Substantia nigra (tissue), 51 donors: ENCODE measurements at places on chromosomes 5 and 9.

- no peak for DNase-seq
Measured at GRCh38 chr9:71975833-71976232, 64.4 kb downstream of the C9orf85 start.

GRCh38 chr5:76710991-76711390 is 4.9 kb upstream of the F2R start:
- no peak for DNase-seq

GRCh38 chr5:113293975-113294310 is 140.8 kb downstream of the TSSK1B start:
- no peak for DNase-seq

DNA sequence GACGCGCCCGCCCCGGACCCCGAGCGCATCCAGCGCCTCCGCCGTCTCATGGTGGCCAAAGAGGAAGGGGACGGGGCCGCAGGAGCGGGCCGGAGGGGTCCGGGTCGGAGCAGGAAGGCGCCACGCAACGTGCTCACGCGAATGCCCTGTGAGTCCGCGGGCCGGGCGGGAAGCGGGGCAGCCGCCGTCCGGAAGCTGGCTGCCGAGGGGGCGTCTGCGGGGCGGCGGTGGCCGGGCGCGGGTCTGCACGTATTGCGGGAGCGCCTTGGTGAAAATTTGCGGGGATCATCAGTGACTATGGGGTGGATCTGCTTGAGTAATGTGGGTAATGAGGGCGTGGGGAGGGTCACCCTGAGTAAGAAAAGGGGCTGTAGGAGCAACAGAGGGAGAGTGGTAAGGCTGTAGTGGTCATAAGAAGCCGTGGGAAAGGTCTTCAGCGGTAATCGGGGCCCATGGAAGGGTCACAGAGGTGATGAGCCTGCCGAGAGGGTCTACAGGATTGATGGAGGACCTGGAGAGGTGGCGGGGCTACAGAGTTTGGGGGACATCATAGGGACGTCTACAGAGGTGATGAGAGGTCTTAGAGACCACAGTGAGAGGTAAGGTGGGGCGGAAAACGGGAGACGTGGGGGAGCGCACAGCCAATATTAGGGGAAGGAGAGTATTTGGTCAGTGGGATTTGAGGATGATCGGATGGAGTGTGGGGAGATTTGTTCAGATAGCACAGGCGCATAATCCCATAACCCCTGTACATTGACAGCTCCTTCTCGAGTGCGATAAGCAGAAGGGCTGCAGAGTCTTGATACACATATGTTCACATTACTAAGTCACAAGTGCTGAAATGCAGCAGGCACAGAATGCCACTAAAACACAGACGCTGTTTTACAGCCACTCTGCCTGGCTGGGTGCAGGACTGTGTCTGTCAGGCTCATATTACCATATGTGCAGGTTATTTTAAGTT is 819 bp downstream of the LSM11 start:
- DNase-seq: no peak

GRCh38 chr9:92119586-92119985 is 4.4 kb upstream of the SPTLC1 start:
- DNase-seq: no peak

- DNase-seq: no peak
Measured at GRCh38 chr5:16992006-16992405, 55.9 kb upstream of the MYO10 start.

DNA sequence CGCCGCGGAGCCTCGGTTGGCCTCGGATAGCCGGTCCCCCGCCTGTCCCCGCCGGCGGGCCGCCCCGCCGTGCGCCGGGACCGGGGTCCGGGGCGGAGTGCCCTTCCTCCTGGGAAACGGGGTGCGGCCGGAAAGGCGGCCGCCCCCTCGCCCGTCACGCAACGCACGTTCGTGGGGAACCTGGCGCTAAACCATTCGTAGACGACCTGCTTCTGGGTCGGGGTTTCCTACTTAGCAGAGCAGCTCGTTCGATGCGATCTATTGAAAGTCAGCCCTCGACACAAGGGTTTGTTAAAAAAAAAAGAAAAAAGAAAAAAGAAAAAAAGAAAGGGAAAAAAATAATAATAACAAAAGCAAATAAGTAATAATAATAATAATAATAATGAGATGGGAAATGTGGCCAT is 112.8 kb downstream of the GCNT1 start:
- no peak for DNase-seq

- no peak for DNase-seq
Measured at GRCh38 chr9:32989660-32990059, 11.8 kb downstream of the APTX start.

DNA sequence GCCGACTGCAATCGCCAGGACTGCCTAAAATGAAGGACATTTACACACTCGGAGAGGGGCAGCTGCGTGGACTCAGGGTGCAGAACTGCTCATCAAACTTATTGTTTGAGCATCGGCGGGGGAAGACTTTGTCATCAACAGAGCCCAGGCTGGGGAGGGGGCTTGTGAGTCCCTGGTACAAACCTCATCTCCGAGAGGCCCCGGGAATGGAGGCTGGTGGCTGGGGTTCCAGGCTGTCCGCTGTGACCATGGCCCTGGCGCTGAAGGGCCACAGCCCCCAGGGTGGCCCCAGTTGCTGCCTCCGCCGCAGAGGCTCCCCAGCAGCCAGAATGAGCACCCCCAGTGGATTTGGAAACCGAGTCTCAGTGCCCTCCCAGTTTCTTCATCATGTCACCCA is 46.1 kb upstream of the RNU6ATAC start:
- DNase-seq: no peak

DNA sequence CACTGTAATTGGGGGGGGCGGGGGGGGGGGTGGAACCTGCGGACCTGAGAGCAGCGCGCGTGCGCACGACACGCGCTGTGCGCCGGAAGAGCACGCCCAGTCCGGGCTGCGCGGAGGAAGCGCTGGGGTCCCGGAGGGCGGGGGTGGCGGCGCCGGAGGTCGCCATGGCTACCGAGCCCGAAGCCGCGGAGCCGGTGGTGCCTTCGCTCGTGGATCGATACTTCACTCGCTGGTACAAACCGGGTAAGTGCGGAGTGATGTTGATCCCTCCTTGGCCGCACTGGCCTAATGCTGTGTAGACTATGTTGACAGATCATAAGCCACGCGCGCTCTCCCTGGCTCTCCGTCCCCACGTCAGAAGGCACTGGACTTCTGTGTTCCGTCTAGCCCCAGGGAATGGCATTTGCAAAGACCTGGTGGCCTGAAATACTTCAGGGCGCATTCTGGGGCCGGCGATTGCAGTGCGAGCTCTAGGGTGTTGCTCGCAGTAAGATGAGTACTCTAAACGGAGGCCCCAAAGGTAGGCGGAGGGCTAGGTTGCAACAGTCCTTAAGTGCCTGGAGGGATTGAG is at the start of gene ABITRAM:
ABITRAM (plus strand) TSS at position 78 of the 571 bp plus-strand sequence; CDS start at position 165, 87 bp downstream.
- peak; percentile 82 for DNase-seq

DNA sequence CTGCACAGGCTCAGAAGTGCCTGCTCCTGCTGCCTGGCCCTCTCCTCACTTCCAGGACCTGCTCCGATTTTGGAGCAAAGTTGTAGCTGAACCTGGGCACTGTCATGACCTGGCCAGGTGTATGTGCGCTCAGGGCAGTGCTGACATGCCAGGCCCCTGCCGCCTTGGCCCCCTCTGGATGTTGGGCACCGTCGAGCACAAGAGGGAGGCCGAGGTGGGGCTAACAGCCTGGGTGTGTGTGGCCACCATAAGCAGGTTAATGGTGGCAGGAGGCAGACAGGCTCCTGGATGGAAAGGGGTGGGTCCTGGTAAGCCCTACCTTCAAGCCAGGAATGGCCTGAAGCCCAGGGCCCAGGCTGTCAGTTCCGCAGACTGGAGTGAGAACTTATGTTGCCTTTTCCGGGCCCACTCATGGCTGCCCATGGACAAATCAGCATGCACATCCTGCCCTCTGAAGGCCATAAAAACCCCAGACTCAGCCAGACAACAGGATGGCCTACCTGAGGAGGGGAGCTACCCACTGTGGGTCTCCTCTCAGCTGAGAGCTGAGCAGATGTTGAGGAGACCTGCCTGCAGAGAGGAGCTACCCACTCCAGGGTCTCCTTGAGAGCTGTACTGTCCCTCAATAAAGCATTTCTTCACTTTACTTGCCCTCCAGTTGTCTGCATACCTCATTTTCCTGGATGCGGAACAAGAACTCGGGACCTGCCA is 66.2 kb downstream of the NACC2 start:
- no peak for DNase-seq

DNA sequence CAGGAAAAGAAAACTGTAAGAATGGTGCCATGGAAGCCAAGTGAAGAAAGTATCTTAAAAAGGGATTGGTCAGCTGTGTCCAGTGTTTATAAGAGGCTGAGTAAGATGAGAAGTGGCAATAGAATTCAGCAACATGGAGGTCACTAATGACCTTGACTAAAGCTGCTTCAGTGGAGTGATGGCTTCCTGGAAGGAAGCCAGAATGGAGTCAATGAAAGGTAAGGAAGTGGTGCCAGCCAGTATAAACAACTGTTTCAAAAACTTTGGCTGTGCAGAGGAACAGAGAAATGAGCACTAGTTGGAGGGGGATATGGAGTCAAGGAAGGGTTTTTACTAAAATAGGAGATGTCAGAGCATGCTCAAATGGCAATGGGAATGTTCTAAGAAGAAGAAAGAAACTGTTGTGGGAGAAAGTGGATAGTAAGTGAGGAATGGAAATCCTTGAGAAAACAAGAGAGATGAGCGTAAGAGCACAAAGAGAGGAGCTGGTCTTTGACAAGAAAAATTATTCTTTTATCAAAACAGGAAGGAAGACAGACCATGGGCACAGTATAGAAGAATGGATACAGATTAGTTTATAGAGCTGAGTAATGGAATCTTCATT is 11.1 kb upstream of the NRG2 start:
- DNase-seq: no peak

DNA sequence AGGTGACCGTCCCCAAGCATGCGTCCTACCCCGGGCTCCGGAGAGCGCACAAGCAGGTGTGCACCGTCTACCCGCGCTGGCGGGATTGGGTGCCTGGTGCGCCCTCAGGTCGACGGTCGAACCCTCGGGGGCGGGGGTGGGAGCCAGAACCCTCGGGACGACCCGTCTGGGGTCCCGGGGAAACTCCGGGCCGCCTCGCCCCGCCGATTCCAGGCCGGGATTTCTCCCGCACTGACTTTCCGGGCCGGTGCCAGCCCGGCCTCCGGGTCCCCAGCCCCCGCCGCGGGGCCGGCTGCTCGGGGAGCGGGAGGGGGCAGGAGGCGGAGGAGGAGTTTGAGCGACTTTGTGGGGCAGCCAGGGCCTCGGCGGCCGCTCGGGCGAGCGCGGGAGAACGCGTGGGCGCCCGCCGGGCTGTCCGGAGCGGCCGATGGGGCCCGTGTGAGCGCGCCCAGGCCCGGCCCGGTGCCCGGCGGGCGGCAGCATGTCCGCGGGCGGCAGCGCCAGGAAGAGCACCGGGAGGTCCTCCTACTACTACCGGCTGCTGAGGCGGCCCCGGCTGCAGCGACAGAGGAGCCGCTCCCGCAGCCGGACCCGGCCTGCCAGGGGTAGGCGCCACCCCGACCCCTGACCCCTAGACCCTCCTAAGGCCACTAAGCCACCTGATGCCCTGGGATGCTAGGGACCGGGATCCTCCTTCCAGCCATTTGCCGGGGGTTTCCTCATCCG is at the start of gene DAB2IP:
DAB2IP (plus strand) TSS at position 340 of the 726 bp plus-strand sequence; CDS start at position 482, 142 bp downstream.
- peak; percentile 65 for DNase-seq

DNA sequence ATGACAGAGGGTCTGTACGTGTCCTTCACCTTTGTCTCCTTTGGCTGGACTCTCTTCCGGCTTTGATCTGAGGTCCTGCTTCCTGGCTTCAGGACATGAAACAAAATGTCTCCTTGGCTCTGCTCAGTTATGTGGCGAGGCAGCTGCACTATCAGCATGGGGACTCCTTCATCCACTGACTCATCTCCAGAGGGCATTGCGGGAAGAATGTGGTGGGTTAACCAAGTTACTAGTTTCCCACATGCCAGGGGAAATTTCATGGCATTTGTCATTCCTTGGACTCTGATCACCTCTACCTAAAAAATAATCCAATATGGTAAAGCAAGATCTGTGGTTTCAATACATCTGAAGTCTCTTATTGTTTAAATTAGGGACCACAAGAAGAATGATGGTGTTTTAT is 259.7 kb downstream of the MED10 start:
- DNase-seq: no peak

DNA sequence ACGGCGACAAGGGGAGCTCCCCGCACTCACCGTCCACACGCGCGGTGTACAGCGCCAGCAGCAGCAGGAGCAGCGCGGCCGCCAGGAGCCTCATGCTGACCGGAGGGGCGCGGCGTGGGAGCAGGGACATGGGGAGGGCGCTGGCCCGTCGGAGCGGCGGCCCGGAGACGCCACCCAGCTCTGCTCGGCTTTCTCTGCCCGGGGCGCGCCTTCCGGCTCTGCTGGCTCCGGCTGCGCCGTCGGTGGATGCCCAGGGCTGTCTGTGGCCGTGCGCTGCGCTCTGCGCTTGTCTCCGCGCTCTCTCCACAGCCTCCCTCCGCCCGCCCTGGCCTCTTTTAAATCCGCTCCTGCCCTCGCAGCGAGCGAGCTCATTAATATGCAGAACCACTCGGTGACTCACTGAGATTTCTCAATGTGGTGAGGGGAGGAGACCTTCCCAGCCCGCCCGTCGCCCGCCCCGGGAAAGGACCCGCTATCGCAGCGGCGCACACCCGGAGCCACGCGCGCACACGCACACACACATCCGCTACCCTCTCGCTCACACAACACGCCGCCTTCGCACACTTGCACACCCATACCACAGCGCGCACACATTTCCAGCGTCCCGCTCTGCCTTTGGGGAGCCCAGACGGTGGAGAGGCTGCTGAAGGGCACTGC is at the start of gene CXCL14:
CXCL14 (minus strand) TSS at position 307 of the 657 bp plus-strand sequence; CDS start at position 94, 213 bp downstream.
- DNase-seq: no peak

DNA sequence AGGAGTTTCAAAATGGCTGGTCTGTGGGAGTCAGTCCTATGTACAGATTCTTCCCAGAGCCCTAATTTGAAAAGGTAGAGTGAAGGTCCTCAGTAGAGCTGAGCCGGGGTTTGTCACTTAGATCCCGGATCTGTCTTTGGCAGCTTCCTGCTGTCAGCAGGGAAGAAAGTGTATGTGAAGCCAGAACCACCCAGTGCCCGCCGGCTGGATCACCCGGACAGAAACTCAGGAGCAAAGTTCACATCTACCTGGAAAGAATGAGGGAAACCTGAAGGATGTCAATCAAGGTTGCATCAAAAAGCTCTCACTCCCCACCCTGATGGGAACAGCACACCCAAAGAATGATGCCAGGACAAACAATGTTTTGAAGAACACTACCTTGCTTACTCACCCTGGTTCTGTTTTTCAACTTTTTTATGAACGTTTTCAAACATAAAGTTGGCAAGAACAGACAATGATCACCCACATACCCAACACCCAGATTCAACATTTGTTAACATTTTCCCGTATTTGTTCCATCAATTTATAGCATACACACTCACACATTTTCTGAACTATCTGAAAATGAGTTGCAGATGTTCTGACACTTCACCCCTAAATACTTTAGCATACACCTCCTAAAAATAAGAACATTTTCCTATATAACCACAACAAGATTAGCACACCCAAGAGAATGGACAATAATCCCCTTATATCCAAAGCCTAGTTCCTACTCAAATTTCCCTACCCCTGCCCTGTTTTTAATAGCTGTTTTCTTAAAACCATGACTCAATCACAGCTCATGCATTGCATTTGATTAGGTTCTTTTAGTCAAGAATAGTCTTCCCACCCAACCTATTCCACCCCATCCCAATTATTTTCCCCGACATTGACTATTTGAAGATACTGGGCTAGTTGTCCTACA is 133.9 kb downstream of the LHFPL2 start:
- DNase-seq: no peak

- no peak for DNase-seq
Measured at GRCh38 chr9:113542006-113542405, 78.5 kb downstream of the RGS3 start.

GRCh38 chr5:123976379-123977033 is 464.5 kb downstream of the CSNK1G3 start:
- DNase-seq: no peak
